ENCODE measurements at places on chromosomes 3 and 15.
A peak's percentile ranks its signal among the peaks of the same experiment; 100 is the strongest.

DNA sequence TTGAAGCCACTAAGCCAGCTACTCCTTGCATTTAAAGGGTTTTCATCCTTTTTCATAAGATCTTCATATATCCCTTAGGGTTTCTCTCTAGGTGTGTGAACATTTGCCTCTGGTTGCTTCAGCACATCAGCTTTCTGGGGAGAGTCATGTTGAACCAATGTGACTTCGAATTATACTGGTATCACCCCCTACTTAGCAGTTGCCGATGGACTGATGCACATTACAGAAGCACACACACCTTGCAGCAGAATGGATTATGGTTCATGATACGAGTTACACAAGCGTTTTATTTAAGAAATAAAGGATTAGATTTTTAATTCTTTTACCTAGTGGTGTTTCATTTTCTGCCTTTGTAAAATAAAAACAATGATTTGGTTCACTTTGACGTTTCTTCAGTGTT lies 39.6 kb downstream of the FBXO22 start:
- peak; percentile 5 for DNase-seq

DNA sequence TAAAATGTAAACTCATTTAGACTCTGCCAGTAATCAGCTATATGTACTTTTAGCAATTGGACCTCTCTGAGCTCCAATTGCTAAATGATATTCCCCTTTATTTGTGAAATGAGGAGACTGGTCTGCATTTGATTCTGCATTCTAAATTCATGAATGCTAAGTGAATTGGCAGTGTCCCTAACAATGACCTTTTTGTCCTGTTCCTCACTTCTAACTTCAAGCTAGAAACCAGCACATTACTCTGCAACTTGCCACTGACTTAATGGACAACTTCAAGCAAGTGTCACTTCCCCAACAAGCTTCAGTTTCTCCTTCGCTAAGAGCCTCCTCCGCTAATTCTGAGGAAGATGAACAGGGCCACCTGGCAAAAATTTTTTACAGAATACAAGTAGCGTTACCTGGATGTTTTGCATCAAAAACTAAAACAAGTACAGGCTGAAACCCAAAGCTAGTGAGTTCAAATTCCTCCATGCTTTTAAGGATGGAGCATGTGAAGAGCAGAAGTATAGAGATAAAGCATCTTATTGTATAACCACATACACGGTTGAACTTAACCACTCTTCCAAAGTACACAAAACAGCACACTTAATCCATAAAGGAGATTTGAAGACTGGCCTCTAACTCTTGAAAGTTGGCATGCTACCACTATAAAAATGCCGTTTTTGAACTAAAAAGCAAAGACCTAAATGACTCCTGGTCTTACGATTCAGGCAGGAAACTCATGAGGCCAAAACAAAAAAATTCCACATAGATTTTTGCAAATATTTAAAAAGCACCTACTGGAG lies 207.6 kb downstream of the MAGI1 start:
- no peak for DNase-seq

DNA sequence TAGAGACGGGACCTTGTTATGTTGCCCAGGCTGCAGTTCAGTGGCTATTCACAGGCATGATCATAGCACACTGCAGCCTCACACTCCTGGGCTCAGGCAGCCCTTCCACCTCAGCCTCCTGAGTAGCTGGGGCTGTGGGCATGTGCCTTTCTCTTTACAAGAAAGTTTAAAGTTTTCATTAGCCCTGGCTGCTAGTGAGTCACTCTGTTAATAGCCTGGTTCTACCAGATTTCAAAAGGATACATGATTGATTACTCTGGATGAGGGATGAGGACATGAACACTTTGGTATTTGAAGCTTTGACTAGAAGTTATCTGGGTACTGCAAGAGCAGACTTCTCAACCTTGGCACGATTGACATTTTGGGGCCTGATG lies 95.1 kb downstream of the DHX36 start:
- DNase-seq = no peak

DNA sequence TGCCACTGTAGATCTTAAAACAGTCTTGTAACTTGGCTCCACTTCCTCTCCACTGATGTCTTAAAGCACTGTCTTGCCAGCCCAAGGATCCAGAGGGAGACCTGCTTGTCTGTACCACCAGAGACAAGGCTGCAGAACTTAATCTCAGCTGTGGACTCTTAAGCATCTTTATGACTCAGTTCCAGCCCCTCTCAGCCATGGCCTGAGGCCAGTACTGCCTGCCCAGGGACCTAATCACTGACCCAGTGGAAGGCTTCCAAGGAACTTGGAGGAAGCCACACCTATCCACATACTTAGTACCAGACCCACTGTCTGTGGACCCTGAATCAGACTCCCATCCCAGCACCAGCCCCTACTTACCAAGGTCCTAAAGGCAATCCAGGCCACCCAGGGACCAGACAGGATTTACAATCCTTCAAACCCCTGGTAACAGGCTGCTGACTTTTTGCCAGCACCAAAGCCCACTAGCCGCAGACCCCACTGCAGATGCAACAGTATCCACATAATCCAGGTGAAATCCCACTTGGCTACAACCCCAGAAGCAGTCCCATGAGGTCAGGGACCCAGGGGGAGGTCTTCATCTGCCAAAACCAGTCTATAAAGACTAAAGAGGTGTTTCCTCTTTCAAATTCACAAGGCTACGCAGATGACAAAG lies 41.9 kb upstream of the PRR20G start:
- DNase-seq = no peak

DNA sequence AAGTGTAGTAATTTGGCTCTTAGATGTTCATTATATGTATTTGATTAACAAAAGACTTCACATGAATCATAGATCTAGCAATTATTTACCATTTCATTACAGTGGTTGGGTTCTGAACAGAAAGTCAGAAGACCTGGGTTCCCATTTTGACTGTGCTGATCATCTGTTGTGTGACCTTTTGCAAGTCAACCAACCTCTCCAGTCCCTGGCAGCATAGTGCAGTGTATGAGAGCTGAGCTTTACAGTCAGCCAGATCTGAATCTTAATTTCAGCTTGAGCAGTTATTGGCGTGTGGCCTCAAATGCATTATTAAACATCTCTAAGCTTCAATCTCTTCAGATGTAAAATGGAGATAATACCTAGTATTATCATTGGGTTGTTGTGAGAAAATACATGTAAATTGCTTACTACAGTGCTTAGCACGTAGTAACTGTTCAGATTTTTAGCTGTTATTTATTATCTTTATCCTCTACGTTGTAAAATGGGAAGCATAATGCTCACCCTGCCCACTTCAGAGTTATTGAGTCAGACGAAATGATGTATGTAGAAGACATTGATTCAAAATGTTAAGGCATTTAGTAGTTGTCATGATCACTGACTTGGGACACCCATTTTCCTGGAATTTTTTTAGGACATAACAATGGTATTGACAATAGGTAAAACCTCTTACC lies 104.0 kb downstream of the KLHL25 start:
- peak; percentile 28 for DNase-seq

DNA sequence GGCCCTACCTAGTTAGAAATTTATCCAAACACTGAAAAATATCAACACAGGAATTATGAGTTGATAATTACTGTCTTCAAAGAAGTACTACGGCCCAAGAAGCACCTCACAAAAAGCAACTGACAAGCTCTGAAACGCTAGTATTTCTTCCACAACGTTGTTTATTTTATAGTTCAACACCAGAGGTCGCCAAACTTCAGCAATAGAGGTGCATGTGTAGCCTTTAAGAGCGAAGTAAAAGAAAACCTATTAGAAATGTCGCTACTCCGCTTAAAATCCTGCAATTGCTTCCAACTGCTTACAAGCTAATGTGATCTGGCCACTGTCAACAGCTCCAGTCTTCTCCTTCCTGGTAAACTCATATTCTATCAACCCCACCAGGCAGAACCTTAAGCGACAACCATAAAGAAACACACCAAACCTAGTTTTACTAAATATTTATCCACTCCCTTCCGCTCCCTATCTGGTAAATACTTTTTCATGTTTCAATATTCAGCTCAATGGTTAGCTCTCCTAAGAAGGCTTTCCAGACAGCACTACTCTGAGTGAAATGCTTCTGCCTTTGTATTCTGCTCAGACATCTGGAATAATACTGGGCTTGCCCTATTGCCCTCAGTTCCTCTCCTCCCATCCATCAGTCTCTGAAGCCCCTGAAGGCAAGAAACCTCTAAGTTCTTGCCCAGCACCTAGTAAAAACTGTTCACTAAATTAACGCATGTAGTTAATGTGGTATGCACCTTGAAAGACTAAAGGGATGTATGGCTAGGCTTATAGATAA lies 110.2 kb downstream of the NR1I2 start:
- DNase-seq = peak; percentile 67

GRCh38 chr3:183158551-183159006 lies 4.0 kb downstream of the LAMP3 start:
- DNase-seq = no peak

- no peak for DNase-seq
Measured at GRCh38 chr15:57607570-57608000, 15.9 kb downstream of the MYZAP start.

GRCh38 chr15:65335278-65336055 lies 31.0 kb downstream of the RNU5B-1 start:
- no peak for DNase-seq

GRCh38 chr3:69720824-69721223 lies 18.4 kb upstream of the MITF start:
- DNase-seq = no peak

DNA sequence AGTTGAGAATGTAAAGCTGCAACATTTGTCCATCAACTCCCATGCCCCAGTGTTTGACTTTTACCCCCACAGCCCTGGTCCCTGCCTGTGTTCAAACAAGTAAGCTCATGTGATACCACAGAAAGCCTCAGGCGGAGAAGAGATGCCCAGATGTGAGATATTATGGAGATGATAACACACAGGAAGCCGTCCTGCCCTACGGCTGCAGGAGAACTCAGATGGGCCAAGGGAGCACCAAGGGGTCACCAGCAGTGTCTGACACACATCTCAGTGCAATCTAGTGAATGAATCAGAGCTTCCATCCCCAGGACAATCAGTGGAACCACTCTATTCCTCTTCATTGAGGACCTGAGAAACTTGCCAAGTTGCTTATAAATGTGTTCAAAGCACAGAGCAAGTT lies 14.0 kb upstream of the SPINK8 start:
- no peak for DNase-seq

DNA sequence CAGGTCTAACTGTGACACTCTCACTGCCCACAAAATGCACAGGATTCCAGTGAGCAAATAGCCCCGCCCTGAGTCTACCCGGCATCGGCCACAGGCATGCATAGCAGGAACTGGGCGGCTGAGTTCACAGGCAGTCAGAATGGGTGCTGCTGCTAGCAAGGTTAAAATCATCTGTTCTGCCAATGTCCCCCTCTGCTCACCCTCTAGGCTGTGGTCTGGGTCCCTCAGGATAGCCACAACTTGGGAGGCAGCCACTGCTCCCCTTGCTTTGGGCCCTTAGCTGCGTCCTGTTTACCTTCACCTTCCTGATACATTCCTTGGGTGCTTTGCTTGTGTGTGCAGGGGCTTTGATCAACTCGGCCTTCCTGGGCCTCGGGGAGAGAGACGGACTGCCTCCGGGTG lies 232.9 kb upstream of the RGMA start:
- DNase-seq = no peak

- no peak for DNase-seq
Measured at GRCh38 chr15:42348083-42348482, 11.2 kb upstream of the CAPN3 start.

- DNase-seq = no peak
Measured at GRCh38 chr3:84961011-84961410, 2.2 kb downstream of the CADM2 start.

- no peak for DNase-seq
Measured at GRCh38 chr3:178672275-178672674, 136.0 kb downstream of the KCNMB2 start.

DNA sequence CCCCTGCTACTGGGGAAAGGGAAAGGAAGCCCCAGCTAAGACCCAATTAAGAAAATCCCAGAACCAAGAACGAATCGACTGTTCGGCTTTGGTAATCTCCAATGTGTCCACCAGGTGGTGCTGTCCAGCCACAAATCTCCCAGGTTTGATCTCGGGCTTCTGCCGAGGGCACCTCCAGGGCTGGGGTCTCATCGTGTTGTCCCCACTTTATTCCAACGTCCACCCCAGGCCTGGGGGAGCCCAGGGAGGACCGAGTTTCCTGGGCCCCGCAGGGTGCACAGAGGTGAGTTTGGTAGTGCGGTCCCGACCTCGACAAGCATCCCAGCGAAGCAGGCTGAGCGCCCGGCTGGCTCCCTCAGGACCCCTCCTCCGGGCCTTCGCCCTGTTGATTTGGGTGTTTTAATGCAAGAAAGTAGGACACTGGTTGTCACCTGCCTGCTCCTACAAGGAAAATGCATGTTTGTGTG lies 185.1 kb downstream of the GOLGA6L6 start:
- no peak for DNase-seq
